ENCODE measurements at places on chromosomes 4 and X. TPM values are rescaled to one million over a fixed set of nuclear protein-coding genes. Genes with fewer than 3 reads are reported as not detected.

Gene FLNA
- 477 TPM for total RNA-seq

DNA sequence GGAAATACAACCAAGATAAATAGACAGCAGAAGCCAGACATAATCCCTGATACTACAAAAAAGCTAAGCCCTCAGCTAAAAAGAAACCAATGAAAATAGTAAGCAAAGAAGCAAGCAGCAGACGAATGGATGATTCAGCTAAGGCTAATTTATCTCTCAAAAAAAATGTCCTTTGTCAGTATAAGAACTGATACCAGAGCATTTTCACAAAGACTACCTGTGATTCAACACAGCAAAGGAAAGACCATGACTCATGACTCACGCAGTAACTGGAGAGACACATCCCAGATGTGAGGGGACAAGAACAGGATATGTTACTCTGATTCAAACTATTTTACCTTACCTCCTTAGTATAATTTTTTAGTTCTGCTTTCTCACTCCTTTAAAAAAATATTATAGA, 22.7 kb upstream of the TMPRSS11F start:
- H3K4me3 ChIP-seq, result no peak overlapping the region
- no peaks in the 10 kb centered on the region for H3K4me1 ChIP-seq
- DNase-seq, result no peak
- H3K36me3 ChIP-seq, result no peaks in the 10 kb centered on the region
- H3K27ac ChIP-seq, result no peak overlapping the region

GRCh38 chr4:870951-871350, 45.0 kb upstream of the CPLX1 start:
- DNase-seq, result no peak
- H3K27ac ChIP-seq, result no peak overlapping the region
- H3K27me3 ChIP-seq, result no peaks in the 10 kb centered on the region
- H3K4me1 ChIP-seq, result no peaks in the 10 kb centered on the region
- no peak overlapping the region for H3K4me3 ChIP-seq

Gene ZCCHC18
- total RNA-seq, result 8.3 TPM

- H3K27me3 ChIP-seq, result no peaks in the 10 kb centered on the region
- H3K36me3 ChIP-seq, result no peaks in the 10 kb centered on the region
- no peak overlapping the region for H3K27ac ChIP-seq
- H3K4me3 ChIP-seq, result no peak overlapping the region
- no peaks in the 10 kb centered on the region for H3K4me1 ChIP-seq
Observed at GRCh38 chr4:75255261-75255660, 258.9 kb downstream of the RCHY1 start.

DNA sequence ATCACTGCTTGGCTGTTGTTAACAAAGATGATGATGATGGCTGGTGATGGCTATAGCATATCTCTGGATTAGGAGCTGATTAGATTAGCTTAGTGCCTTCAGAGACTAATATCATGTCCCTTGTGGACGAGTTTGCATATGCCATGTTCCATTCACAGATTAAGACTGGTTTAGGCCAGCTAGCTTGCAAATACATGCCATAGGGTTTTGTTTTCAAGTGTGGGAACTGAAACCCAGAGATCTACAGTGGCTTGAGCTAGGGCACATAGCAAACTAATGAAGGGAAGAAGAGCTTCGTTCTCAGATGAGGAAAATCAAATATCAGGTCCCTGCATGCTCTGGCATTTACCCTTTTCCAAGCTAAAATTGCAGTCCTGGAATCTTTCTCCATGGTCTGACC, 492.3 kb downstream of the MAGEE1 start:
- no peaks in the 10 kb centered on the region for H3K27me3 ChIP-seq
- DNase-seq, result no peak
- no peak overlapping the region for H3K27ac ChIP-seq
- H3K36me3 ChIP-seq, result no peaks in the 10 kb centered on the region
- H3K4me1 ChIP-seq, result no peaks in the 10 kb centered on the region

DNA sequence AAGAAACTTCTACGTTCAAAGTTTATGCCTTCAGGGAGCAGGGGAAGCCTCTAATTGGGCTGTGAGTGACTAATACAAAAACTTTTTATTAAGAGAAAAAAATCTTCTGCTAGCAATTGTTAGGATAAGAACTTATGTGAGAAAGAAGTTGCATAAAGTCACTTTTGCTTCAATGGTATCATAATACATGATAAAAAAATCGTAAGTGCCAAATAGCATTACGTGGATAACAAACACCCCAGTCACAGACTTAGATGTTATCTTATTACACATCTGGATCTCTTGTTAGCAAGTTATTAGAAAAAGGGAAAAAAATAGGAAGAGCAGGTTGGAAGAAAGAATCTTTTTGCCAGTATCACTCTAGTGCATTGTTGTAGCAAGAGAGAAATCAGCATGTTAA, 4.2 kb upstream of the NDST4 start:
- DNase-seq, result no peak
- H3K4me1 ChIP-seq, result no peaks in the 10 kb centered on the region
- H3K4me3 ChIP-seq, result no peak overlapping the region
- H3K36me3 ChIP-seq, result no peaks in the 10 kb centered on the region

- no peak for DNase-seq
- no peaks in the 10 kb centered on the region for H3K4me1 ChIP-seq
- H3K27ac ChIP-seq, result no peak overlapping the region
- no peak overlapping the region for H3K4me3 ChIP-seq
- H3K36me3 ChIP-seq, result no peaks in the 10 kb centered on the region
- no peaks in the 10 kb centered on the region for H3K27me3 ChIP-seq
Observed at GRCh38 chrX:7941390-7942042, 14.3 kb upstream of the PNPLA4 start.

Gene MORC4
- total RNA-seq, result 12.4 TPM

Gene AMMECR1
- 10.0 TPM for total RNA-seq

DNA sequence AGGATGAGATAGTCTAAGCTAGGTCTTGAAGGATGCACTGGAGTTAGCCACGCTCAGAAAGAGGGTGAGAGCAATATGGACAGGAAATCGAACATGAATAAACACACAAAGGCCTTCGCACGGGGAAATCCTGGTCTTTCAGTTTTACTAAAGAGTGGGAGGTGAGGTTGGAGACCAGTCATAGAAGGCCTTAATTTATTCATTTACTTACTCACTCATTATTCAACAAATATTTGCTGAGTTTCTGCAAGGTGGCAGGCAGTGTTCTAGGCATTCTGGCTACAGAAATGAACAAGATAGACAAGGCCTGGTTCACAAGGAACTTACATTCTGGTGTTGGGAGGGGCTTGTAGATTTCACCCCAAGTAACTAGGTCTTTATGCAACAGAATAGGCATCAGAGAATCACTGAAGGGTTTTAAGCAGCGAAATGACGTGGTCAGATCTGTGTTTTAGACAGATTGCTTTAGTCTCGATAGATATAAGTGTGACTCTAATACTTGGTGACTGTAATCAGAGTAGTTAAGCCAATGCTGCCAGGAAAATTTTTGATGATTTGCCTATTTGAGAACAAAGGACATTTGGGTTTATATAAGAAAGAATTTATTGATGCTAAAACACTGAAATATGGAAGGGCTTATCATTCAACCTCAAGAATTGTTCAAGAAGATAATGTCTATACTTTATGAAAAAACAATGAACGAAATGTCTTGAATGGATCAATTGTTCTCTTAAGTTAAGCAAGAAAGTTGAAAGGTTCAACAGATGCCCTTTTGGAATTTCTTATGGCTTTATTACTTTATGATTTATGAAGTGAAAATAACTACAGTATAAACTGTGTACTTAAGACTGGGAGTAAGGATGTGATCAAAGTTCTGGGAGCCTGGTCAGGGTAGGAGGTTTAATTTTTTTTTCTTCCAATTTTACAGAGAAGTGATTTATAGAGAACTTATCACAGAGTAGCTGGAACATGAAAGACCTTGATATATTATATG, 184.4 kb upstream of the CASK start:
- no peaks in the 10 kb centered on the region for H3K27me3 ChIP-seq
- H3K4me1 ChIP-seq, result no peaks in the 10 kb centered on the region
- DNase-seq, result no peak
- no peak overlapping the region for H3K27ac ChIP-seq
- no peak overlapping the region for H3K4me3 ChIP-seq
- H3K36me3 ChIP-seq, result no peaks in the 10 kb centered on the region

- DNase-seq, result no peak
- no peak overlapping the region for H3K27ac ChIP-seq
- no peaks in the 10 kb centered on the region for H3K27me3 ChIP-seq
Observed at GRCh38 chr4:104677116-104677515, 182.4 kb upstream of the CXXC4 start.

DNA sequence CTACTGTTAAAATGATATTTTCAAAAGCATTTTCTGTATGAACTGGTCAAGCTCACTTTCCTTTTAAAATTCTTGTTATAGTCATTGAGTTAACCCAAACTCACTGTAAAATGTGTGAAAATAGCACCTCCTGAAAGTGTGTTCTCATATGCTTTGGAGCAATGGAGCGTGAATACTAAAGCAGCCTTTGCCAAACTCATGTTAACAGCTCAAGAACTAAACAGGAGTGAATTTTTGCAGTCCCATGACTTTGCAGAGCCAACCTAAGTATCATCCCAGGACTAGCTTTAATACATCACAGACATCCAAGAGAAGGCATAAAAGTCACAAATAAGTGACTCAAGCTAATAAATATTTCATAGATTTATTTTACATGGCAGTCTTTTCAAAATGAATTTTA, 2.3 kb downstream of the AMMECR1 start:
- no peak overlapping the region for H3K4me3 ChIP-seq
- H3K27me3 ChIP-seq, result no peaks in the 10 kb centered on the region
- H3K36me3 ChIP-seq, result no peaks in the 10 kb centered on the region
- H3K27ac ChIP-seq, result no peak overlapping the region

DNA sequence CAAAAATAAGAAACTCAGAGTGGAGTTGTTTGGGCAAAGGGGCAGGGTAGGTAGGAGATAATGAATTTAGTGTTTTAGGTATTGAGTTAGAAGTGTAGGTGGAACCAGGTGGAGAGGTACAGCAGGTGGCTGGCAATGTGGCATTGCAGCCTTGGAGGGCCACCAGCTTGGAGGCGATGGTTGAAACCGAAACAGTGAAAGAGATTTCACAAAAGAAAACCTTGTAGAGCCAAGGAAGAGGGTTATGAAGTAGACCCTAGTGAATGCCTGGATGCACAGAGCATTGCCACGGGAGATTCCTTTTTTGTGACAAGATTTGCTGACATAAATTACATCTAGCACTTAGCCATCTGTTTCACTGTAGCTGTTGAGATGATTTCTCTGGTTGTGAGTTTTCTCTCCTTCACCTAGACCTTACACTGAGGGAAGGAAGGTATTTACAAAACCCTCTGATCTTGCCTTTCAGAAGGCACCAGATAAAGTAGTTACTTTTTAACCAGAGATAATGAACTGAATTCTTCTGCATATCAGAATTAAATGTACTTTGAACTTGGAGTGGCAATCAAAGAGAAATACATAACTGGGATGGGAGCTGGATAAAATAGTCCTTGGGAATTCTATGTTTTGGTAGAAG, 104.1 kb upstream of the CASK start:
- H3K4me1 ChIP-seq, result no peaks in the 10 kb centered on the region
- no peaks in the 10 kb centered on the region for H3K27me3 ChIP-seq
- DNase-seq, result no peak
- H3K27ac ChIP-seq, result peak overlapping the region; percentile 63
- no peaks in the 10 kb centered on the region for H3K36me3 ChIP-seq

Gene NEUROG2
- total RNA-seq, result not detected

Gene GAGE12J
- not detected for total RNA-seq

Gene RTL5
- 1.7 TPM for total RNA-seq

DNA sequence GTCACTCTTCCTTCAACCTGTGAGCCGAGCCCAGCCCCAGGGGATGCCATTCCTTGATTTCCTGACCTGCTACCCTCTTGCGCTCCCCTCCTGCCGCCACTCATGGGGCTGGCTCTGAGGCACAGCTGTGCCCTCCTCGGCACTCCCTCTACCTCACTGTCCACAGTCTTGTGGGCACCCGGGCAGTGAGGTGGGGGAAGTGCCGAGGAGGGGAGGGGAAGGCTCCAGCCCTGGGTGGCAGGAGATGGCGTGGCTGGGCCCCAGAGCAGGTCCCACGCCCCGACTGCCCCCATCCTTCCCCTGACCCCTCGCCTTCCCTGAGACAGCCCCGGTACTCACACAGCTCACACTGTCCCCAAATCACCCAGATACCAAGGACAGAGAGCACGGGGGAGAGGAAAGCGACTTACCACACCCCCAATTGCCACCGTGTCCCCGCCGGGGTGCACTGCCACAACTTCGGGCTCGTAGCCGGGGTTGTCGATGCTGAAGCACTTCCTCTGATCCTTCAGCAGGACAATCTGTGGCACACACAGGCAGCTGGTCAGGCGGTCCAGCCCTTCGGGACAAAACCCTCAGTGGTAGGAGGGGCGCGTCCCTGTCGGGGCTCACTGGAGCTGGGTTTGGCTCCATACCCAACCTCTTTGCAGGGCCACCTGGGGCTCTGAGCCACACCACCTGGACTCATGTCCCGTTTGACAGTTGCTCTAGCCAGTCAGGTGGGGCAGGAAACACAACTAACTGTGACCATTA, 37.9 kb downstream of the WDR1 start:
- no peak overlapping the region for H3K4me3 ChIP-seq
- no peaks in the 10 kb centered on the region for H3K36me3 ChIP-seq
- H3K4me1 ChIP-seq, result no peaks in the 10 kb centered on the region
- DNase-seq, result peak; percentile 43
- no peaks in the 10 kb centered on the region for H3K27me3 ChIP-seq

Gene TCEAL7
- 2.3 TPM for total RNA-seq

Gene GASK1B
- total RNA-seq, result 9.5 TPM

DNA sequence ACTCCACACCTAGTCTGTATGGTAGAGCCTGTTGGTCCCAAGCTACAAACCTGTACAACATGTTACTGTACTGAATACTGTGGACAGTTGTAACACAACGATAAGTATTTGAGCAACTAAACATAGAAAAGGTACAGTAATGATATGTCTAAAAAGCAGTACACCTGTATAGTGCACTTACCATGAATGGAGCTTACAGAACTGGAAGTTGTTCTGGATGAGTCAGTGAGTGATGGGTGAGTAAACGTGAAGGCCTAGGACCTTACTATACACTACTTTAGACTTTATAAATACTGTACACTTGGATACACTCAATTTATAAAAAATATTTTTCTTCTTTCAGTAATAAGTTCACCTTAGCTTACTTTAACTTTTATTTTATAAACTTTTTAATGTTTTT, 104.0 kb downstream of the TMA16 start:
- H3K4me1 ChIP-seq, result no peaks in the 10 kb centered on the region
- no peak overlapping the region for H3K27ac ChIP-seq
- DNase-seq, result no peak
- H3K4me3 ChIP-seq, result no peak overlapping the region
- H3K36me3 ChIP-seq, result no peaks in the 10 kb centered on the region
- no peaks in the 10 kb centered on the region for H3K27me3 ChIP-seq

All from Peyer's patch (tissue), 4 donors.